Stimulated activated CD8-positive, alpha-beta memory T cell treated with anti-CD3 and anti-CD28 coated beads, Interleukin-15, amount 100 ng/mL, for 48 hours (primary cell): ENCODE measurements at places on chromosomes 16 and 17.

GRCh38 chr17:42027590-42027889 is 7.7 kb downstream of the NKIRAS2 start:
- DNase-seq: no peak

- peak; percentile 78 for DNase-seq
These were observed at the start of gene IRF8 for GRCh38 chr16:85898521-85899442. Gene IRF8 (plus strand): TSS chr16:85899162. CDS start chr16:85903016, 3,854 bp downstream.

- DNase-seq: no peak
These were observed 17.4 kb upstream of the COL1A1 start for GRCh38 chr17:50218771-50219315.

- DNase-seq: no peak
These were observed 1.5 kb upstream of the ARL5C start for GRCh38 chr17:39167476-39167875.

DNA sequence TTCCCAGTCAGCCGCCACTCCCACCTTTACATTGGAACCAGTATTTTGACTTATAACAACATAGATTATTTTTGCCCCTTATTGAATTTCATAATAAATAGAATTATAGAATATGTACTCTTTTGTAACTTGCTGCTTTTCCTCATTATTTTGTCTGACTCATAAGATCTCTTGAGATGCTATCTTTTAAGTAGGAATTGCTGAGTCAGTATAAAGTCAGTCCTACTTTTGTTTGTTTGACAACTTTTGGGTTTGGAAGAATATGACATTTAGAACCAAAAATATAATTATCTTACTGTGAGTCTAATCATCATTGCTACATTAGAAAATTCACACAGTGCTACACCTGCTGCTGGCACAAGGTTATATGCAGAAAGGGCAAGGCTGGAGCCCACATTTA is 69.7 kb downstream of the STXBP4 start:
- no peak for DNase-seq

- no peak for DNase-seq
These were observed 9.2 kb downstream of the DNAH17 start for GRCh38 chr17:78567991-78568390.

- no peak for DNase-seq
These were observed 1565.2 kb upstream of the GOT2 start for GRCh38 chr16:60299241-60299776.

GRCh38 chr17:80923211-80924110 is 68.2 kb upstream of the CHMP6 start:
- DNase-seq: no peak

- DNase-seq: peak; percentile 5
These were observed 10.7 kb upstream of the ZNF19 start for GRCh38 chr16:71499775-71500364.

DNA sequence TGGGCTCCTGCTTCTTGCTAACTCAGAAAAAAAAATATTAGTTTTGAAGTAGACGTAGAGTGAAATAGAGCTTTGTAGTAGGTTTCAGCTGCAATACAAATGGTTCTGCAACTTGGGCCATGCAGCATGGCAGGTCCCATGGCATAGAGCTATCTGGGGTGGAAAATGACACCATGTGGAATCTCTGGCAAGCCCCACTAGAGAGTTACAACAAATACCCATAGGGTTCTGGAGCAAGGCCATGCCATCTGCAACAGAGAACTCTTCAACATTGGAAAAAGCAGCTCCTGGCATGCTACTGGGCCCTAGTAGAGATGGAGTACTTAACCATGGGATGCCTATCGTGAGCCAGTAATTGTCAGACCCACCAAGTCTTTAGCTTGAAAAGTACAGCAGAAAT is 25.3 kb upstream of the RBBP6 start:
- no peak for DNase-seq

- no peak for DNase-seq
These were observed 113.3 kb downstream of the CCT6B start for GRCh38 chr17:34847938-34848337.

DNA sequence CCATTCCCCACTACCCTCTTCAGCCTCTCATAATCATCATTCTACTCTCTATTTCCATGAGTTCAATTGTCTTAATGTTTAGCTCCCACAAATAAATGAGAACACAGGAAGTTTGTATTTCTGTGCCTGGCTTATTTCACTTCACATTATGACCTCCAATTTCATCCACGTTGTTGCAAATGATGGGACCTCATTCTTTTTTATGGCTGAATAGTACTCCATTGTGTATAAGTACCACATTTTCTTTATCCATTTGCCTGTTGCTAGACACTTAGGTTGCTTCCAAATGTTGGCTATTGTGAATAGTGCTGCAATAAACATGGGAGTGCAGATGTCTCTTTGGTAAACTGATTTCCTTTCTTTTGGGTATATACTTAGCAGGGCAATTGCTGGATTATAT is 42.3 kb downstream of the ERCC4 start:
- no peak for DNase-seq

- no peak for DNase-seq
These were observed 7.5 kb upstream of the CCL1 start for GRCh38 chr17:34370376-34370996.

GRCh38 chr17:13728781-13729180 is 127.1 kb upstream of the HS3ST3A1 start:
- DNase-seq: no peak

- no peak for DNase-seq
These were observed 13.0 kb downstream of the PCTP start for GRCh38 chr17:55763856-55764255.

- no peak for DNase-seq
These were observed 116.7 kb downstream of the MSI2 start for GRCh38 chr17:57373048-57373447.

GRCh38 chr16:74296104-74296431 is 546 bp upstream of the PSMD7 start:
- no peak for DNase-seq

GRCh38 chr16:63695347-63695746 is 1426.5 kb downstream of the CDH11 start:
- no peak for DNase-seq

- no peak for DNase-seq
These were observed 13.9 kb downstream of the CLUH start for GRCh38 chr17:2697611-2698162.

GRCh38 chr17:66769911-66770310 is 65.0 kb upstream of the CACNG5 start:
- no peak for DNase-seq

- DNase-seq: no peak
These were observed 217.8 kb upstream of the SOX9 start for GRCh38 chr17:71902894-71903506.

- DNase-seq: no peak
These were observed 4.6 kb downstream of the FOXJ1 start for GRCh38 chr17:76136276-76137000.

DNA sequence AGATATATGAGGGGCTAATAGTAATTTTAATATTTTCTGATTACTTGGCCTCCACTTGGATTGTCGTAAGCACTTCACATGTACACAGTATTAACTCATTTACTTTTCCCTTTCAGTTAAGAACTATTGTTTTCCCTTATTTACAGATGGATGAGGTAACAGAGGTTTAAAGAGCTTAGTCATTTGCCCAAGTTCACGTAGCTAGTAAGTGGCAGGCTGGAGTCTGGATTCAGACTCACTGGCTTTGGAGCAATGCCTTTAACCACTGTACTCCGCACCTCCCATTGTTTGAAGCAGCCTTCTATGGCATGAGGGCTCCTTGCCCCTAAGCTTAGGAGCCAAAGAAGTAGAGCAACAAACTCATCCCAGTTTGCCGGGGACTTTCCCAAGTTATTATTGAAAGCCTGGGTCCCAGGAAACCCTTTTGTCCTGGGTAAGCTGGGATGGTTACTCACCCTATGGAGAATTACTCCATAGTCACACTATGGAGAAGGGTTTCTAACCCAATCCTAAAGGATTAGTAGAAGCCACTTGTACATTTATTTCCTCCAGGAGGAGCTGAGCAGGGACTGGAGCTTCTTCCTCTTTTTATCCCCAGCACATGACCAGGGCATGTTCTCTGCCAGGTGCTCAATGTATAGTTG is 12.3 kb downstream of the FOXL1 start:
- no peak for DNase-seq

DNA sequence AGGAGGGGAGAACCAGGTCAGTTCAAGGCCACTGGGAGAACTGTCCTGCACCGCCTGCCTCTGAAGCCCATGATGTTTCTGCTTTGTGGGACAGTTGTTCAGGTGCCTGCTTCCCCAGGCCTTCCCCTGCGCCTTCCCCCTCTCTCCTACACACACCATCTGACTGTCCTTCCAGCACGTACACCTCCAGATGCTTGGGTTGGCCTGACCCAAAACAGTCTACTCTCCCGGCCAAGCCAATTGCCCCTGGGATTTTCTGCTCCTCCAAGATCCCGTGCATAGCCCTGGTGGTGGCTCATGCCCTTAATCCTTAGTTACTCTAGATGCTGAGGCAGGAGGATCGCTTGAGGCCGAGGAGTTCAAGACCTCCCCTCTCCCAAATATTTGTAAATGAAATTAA is 684 bp upstream of the RSAD1 start:
- no peak for DNase-seq

- no peak for DNase-seq
These were observed 56.1 kb downstream of the YPEL2 start for GRCh38 chr17:59387351-59388068.

DNA sequence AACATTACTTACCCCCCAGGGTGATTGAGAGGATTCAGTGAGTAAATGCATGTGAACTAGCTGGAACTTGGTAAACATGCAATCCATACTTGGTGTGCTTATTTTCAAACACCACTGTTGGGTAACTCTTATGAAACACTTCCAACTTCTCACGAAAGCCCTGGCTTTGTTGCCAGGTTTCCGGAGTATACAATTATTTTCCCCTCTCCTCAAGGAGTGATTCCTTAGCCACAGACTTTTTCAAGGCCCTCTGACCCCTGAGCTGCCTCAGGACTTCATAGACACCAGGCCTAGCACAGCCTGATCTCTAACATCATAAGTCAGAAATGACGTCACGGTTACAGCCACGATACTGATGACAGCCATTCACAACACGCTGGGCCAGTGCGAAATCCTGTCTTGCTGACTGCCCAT is 27.6 kb downstream of the HSD17B2 start:
- DNase-seq: no peak

- DNase-seq: peak; percentile 20
These were observed 13.4 kb upstream of the ATP5MC1 start for GRCh38 chr17:48878920-48879898.

- DNase-seq: no peak
These were observed 25.5 kb downstream of the MAP3K14 start for GRCh38 chr17:45291171-45291805.

DNA sequence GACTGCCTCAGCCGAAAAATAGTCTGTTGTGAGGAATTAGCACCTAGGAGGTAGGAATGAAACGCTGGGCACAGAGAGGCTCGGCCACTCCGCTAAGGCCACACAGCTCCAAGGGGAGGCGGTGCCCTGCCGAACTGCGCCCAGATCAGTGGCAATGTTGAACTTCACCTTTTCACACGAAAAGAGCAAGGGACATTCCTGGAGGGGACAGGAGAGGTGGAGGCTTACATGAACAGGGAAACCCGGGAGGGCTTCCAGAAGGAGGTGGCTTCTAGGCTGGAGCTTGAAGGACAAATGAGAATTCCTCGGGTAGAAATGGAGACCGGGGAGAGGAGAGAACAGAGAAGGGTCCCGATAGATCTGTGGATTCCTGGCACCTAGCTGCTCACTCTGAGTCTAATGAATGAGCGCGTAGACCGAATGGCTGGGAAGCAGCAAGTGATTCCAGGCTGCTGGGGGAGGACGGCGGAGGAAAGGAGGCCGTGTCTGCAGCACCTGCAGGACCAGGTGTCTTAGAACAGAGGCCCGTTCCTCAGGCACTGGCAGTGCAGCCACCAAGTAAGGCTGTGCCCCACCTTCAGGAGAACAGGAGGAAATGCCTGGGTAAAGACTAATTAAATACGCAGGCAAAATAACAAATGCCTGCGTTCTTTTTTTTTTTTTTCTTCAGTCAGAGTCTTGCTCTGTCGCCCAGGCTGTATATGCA is 722 bp upstream of the SLC38A10 start:
- DNase-seq: no peak

DNA sequence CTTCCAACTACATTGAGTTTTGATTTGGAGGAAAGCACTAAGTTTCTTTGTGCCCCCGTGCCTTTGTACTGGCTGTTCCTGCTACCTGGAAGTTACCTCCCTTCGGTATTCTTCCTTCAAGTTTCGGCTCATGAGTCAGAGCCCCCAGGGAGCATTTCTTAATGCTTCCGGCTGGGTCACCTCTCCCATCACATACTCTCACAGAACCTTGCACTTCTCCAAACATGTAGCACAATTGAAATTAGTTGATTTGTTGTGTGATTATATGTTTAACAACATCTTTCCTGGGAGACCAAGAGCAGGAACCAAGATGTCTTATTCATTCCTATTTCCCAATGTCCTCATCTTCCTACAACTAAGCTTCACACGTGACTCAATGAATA is 158.6 kb upstream of the CDH5 start:
- no peak for DNase-seq

- DNase-seq: no peak
These were observed 36.4 kb downstream of the SLC7A5 start for GRCh38 chr16:87832741-87833502.

GRCh38 chr17:74452033-74452840 is 14.2 kb upstream of the CD300A start:
- no peak for DNase-seq

DNA sequence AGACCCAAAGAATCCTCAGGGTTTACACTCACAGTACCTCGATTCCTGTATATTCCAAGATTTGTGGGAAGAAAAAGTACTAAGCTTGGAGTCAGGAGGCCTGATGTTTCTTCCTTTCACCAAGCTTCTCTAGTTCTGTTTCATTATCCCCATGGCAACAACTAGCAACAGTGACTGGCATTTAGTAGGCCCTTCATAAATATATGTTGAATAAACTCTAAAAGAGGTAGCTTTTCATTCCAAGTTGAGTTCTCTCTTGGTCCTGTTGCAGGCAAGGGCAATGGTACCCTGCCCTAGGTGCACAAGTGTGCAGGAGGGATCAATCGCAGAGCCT is 527 bp upstream of the UBE2Z start:
- DNase-seq: no peak

DNA sequence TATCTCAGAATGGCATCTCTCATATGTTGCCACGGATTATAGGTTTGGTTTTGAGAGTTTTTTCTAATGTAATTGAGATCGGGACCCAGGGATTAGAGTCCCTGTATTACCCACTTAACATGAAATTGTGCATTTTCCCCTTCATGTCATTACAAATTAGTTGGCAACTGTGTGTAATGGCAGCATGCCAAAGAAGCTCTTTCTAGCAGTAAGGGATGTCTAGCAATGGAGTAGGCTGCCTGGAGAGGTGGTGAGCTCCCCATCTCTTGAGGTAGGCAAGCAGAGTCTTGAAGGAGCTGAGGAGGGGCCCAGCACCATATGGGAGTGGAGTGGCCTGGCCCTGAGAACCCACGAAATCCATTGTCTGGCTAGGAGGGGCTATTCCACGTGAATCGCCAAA is 10.0 kb upstream of the KATNB1 start:
- DNase-seq: no peak

DNA sequence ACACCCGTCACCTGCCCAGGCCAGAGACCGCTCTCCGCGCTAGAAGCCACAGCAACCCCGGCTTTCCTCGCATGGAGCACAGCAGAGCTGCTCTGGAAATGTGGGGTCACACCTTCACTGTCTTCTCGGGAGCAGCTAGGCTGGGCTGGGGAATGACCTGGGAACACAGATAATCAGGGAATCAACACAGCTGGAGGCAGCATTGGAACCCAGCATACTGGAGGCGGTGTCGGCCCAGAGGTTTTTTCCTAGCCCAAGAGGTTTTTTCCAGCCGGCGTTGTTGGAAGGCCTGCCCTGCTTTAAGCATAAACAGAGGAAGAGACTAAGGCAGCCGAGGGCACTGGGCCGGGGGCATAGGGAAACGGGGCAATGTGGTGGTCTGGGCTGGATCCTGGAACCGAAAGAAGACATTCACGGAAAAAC is 791 bp upstream of the PLD6 start:
- no peak for DNase-seq
